ENCODE measurements at places on chromosomes 1 and 21.
A peak's percentile ranks its signal among the peaks of the same experiment; 100 is the strongest.

DNA sequence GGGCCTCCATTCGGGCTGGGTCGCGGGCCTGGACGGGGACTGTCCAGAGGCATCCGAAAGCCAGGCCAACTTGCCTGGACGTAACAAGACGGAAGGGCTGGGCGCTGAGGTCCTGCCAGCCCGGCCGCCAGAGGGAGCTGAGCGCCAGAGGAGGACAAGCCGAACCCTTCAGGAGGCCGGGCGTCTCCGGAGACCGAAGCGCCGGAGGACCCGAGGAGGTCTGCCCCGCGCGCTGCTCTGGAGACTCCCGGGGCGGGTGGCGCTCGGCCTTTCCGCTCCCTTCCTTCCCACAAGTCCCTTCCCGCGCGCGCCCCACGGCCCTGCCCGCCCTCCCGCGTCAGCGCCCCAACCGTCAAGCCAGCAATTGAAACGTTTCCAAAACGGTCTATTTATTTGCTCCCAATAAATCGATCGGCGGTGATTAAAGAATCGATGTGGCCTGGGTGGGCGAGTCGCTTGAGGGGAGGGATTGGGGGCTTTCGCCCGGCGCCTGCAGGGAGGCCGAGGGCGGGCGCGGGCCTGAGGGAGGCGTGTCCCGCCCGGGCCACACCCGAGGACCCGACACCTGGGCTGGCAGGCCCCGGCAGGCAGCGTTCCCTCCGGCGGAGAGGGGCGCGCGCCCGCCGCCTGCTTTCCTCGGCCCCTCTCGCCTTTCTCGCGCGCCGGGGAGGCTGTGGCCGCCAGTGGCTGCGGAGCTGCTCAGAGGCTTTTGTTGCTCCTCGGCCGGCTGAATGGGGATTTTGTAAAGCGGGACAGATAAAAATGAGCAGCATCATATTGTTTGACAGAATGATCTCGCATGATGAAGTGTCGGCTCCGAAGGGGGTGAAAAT is 5.2 kb upstream of the FOXD3 start:
- peak; percentile 24 for DNase-seq

DNA sequence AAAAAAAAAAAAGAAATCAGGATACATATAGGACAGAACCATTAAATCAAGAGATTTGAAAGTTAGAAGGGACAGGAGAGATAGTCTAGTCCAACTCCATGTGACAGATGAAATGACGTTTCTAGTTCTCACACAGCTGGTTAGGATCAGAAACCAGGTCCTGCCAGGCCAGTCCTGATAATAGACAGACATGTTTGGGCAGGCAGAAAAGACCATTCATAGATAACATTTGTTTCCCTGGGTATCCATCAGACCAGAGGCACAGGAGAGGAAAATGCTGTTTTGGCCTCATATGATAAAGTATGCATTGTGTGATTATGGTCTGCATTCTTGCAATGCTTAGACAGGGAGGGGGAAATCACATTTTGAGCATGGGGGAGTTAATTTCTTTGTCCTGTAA is 29.3 kb downstream of the ZBTB8B start:
- DNase-seq = no peak

DNA sequence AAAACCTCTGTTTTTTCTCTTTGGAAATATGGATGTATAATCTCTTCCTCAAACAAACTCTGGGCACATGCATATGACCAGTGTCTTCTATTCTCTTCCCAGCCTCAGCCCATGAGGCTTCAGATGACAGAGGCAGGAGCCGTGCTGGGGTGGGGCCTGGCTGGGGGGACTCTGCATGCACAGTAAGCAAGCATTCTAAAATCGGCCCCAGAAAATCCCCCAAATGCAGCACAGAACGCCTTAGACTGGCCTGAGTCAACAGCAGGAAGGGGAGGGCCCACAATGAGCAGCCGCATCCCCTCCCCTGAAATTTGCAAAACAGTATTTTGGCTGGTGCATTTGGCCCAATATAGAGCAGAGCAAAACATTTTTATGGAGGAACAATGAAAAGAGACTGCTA is 47.8 kb downstream of the ITPKB start:
- DNase-seq = peak; percentile 64

- no peak for DNase-seq
Measured at GRCh38 chr1:228434689-228435088, 18.0 kb upstream of the TRIM17 start.

- no peak for DNase-seq
Measured at GRCh38 chr1:2795926-2796325, 5.6 kb downstream of the TTC34 start.

DNA sequence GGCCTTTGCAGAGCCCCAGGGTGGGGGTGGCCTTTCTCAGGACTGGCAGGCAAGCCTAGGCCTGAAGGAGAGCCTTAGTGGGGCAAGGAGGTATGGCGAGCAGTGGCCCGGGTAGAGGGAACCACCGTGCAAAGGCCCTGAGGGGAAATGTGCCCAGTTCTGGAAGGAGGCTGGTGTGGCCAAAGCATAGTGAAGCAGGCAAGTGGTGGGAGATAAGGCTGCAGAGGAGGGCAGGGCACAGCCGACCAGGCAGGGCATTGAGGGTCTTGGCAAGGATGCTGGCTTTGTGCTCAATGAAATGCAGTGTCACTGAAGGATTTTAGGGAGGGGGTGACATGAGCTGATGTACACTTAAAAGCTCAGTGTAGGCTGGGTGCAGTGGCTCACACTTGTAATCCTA is 22.8 kb downstream of the MROH7 start:
- no peak for DNase-seq

- no peak for DNase-seq
Measured at GRCh38 chr1:153921080-153921802, 1.5 kb downstream of the GATAD2B start.

GRCh38 chr1:95084317-95085176 is 11.8 kb upstream of the ALG14 start:
- no peak for DNase-seq

- DNase-seq = no peak
Measured at GRCh38 chr1:180781718-180782117, 131.0 kb upstream of the KIAA1614 start.

DNA sequence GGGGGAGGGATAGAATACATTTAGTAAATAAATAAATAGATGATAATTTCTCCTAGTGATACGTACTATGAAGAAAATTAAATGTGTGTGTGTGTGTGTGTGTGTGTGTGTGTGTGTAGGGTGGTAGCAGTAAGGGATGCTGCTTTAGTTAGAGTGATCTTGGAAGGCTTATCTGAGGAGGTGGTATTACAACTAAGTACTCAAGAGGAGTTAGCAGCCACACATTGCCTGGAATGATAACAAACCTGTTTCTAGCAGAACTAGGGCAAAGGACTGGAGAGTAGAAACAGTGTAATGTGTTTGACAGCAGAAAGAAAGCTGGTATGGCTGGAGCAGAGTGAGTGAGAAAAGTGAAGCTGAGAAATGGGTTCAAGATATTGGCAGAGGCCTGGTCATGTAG is 58.3 kb upstream of the FASLG start:
- DNase-seq = no peak

- no peak for DNase-seq
Measured at GRCh38 chr1:27569506-27570291, 34.2 kb downstream of the AHDC1 start.

GRCh38 chr1:67969446-67969845 is 81.0 kb downstream of the DIRAS3 start:
- DNase-seq = no peak

DNA sequence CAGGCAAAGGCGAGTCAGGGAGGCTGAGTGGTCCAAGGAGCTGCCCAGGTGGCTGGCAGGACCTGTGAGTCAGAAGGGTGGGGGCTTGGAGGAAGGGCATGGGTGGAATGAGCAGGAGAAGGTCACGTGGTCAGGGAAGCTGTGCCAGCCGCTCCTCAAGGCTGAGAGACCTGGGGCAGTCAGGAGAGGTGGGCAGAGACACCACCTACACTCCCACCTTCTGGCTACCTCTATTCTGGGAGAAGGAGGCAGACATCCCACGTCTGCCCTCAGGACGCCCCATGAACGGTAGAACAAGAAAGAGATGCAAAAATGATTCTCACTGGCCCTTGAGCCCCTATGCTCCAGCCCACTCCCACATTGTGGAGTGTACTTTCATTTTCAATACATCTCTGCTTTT is 151.8 kb upstream of the RAB4A start:
- no peak for DNase-seq

DNA sequence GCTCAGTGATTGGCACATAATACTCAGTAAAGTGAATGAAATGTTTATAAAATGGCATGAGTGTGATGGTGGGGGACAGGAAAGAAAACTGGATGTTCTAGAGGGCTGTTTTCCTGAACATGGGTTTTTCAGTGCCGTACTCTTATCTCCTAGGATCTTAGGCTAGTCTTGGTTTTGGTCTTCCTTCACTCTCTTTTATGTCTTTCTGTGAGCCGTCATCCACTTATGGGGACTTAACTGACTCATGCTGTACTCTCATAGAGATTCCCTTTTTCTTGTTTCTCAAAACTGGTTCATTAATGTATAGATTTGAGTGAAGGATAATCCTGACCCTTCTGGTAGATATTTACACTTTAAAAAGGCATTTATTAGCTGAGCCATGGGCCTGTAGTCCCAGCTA is 16.6 kb downstream of the AGO3 start:
- DNase-seq = no peak

- no peak for DNase-seq
Measured at GRCh38 chr1:233245191-233245765, 50.2 kb downstream of the PCNX2 start.

GRCh38 chr21:14917762-14918161 is 147.0 kb downstream of the NRIP1 start:
- DNase-seq = no peak

DNA sequence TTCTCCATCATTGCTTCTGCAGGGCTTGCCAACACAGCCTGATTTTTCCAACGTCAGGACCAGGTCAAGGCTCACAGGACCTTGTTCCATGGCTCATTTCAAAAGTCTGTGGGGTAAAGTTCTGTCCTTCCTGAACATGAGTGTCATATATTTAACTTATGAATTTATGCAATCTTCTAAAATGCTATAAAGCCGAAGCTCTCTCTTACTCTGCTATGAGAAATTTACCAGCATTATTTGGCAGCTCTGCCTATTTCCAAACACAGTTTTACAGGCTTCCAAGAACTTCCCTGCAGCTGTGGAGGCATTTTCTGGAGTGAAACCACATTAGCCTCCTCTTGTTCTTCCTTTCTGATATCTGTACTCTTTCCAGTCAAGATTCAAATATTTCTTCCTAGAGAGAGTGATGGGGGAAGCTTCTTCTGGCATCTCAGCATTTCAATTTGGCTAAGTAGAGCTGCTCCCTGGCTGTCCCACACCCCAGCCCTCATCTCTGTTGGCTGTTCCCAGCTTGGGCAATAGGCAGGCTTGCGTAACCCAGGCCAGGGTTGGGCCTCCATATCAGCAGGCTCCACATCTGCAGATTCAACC is 15.6 kb upstream of the HMGCS2 start:
- DNase-seq = no peak

- no peak for DNase-seq
Measured at GRCh38 chr21:17250778-17251241, 262.0 kb upstream of the CXADR start.

DNA sequence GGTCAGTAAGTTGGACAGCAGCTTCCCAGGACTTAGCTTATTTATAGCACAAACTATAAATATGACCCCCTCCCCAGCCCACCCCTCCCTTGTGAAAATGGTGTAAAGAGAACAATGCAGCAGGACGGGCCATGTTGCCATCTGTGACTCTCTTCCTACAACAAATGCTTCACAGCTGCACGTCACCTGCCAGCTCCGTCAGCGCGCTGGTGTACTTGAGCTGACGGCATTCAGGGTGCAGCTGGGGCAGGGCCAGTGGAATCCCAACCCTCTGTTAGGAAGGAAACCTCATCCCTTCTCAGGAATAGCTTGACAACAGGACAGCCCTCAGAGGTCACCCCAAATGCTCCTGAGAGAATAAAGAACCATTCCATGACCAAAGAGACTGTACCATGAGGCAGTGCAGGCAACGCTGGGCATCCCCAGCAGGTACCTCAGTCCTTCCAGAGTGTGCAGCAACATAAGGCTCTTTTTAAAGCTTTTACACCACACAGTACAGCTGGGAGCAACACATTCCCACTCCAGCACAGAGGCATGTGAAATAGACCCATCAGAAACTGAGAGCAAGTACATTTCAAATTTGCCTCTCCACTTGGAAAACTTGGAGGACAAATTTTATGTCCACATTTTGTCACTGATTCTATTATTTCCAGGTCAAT is 85.0 kb downstream of the ATP1A1 start:
- no peak for DNase-seq

DNA sequence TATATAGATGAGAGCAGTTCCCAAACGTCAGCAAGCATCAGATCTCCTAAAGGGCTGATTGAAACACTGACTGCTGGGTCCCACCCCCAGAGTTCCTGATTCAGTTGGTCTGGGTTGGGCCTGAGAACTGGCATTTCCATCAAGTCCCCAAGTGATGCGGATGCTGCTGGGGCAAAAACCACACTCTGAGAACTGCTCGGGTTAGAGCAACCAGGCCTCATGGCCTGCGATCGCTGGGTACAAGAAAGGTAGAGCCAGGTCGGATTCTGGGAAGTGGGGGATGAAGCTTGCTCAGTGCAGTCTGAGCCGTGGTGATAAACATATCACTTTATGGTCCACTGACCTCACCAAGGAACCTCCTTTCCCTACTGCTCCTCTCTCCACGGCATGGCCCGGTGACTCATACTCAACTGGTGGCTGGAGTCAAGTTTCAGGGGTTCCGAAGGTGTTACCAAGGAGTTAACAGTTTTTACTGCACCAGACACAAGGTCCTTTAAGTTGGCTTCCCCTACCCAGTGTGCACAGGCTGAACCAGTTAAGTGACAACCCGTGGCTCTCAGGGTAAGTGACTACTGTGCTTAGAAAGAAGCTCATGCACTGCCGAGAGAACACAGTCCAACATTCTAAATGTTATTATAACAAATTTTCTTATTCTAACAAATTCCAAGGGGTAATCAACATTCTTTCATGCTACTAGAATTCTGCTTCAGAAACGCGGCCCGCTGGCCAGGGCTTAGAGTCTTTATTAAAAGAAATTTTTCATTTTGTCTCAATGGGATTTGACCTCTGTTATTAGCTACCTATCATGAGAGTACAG is 153.5 kb downstream of the TGFBR3 start:
- DNase-seq = no peak

DNA sequence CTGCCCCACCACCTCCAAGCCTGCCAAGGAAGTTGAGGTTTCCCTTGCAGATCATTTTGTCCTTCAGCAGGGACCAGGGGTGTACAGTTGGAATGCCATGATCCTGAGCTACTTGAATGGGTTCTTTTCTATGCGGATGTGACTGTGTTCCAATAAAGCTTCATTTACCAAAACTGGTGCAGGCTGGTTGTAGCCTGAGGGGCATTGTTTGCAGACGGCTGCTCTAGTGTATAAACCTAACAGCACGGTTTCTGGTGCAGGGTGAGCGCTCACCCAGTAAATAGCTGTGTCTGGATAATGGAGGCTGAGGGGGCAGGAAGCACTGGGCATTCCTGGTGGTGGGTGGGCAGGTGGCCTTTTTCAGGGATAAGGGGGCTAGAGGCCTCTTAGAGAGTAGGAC is 72.7 kb upstream of the ACTL8 start:
- DNase-seq = no peak

- DNase-seq = no peak
Measured at GRCh38 chr1:10328180-10328963, 70.5 kb upstream of the PGD start.

- no peak for DNase-seq
Measured at GRCh38 chr1:117058810-117059209, 1.3 kb upstream of the TTF2 start.

GRCh38 chr1:102970496-102971078 is 137.7 kb downstream of the COL11A1 start:
- DNase-seq = no peak
